ENCODE measurements at places on chromosomes 5 and 9.

DNA sequence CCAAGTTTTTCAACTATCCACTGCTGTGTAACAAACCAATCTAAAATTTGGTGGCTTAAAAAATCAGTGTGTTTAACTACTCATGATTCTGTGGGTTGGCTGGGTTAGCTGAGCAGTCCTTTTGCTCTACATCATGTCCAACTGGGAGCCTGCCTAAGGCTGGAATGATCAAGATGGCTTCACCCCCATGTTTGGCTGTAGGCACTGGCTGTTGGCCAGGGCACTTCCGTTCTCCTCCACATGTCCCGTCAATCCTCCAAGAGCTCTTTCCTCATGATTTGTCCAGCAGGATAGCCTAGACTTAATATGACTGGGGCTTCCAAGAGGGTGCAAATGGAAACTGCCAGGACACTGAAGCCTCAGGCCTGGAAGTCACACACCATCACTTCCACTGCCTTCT is 17.0 kb upstream of the TSSK1B start:
- DNase-seq = no peak

- no peak for DNase-seq
Observed at GRCh38 chr5:81537905-81538547, 144.1 kb upstream of the ACOT12 start.

GRCh38 chr5:40223884-40224402 is 455.8 kb upstream of the PTGER4 start:
- peak; percentile 12 for DNase-seq

- DNase-seq = no peak
Observed at GRCh38 chr5:151676719-151677118, 10.0 kb downstream of the SPARC start.

DNA sequence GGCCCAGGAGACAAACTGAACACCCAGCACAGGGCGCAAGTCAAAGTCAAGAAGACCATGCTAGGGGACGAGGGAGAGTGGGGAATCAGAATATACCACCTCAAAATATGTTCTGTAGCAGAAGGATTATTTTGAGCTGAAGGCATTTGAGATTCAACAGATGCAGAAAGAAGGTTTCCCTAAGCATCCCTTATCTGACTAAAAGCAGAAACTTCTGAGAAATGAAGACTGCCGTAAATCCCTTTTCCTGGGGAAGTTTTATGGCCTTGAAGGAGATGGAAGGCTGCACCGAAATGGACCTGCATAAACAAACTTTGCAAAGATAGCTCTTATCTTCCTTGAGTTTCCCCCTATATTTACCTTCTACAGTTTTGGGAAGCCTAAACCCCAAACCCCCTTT is 72.8 kb downstream of the PTTG1 start:
- DNase-seq = no peak

- DNase-seq = no peak
Observed at GRCh38 chr5:150522504-150523414, 14.8 kb downstream of the NDST1 start.

Data from stimulated activated CD4-positive, alpha-beta T cell treated with anti-CD3 and anti-CD28 coated beads, Interleukin-4, amount 100 ng/mL, for 1 hour (primary cell).